ENCODE measurements at places on chromosomes 5 and 9.

DNA sequence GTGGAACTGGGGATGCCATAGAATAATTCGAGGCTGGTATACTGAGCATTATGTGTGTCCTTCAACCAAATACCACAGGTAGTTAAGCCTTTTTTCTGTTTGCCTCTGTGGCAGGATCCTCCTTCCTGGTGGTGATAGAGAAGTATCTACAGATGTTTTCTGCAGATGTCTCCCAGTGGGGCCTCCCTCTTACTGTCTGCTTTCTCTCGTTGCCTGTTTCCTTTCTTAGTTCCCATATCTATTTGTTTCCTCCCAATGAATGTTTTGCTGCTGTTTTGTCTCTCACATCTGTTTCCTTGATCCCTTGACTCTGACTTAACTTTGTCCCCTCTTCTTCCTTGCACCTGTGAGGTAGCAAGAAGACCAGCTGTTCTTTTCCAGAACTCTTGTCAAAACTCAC is 130.9 kb upstream of the NUDT12 start:
- no peak for DNase-seq

GRCh38 chr5:93622240-93622885 is 39.3 kb downstream of the NR2F1 start:
- peak; percentile 57 for DNase-seq

- DNase-seq, result peak; percentile 98
These were observed 84.1 kb downstream of the FEM1C start for GRCh38 chr5:115460472-115460871.

GRCh38 chr5:79225026-79225425 is 10.9 kb upstream of the JMY start:
- peak; percentile 68 for DNase-seq

GRCh38 chr5:26579712-26580111 is 458.7 kb downstream of the CDH9 start:
- no peak for DNase-seq

GRCh38 chr5:52148679-52149078 is 639.0 kb upstream of the ITGA1 start:
- DNase-seq, result no peak

DNA sequence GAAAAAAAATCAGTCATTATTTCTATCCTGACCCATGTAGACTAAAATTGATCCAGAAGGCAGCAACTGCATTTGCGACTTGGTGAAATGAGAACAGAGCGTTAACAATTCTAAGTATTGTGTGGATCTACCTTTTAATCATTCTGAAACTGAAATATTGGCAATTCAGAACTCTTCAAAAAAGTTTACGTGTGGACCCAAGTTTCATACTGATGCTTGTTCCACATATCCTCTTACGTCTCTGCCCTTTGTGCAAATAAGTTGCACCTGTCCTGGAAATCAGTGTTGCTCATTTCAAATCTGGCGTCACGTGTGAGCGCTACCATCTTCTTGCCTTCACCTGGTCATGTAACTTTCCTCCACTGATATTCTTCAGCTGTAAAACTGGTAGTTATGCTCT is 74.7 kb downstream of the NTRK2 start:
- no peak for DNase-seq

GRCh38 chr9:38053697-38054461 is 15.1 kb downstream of the SHB start:
- DNase-seq, result no peak

DNA sequence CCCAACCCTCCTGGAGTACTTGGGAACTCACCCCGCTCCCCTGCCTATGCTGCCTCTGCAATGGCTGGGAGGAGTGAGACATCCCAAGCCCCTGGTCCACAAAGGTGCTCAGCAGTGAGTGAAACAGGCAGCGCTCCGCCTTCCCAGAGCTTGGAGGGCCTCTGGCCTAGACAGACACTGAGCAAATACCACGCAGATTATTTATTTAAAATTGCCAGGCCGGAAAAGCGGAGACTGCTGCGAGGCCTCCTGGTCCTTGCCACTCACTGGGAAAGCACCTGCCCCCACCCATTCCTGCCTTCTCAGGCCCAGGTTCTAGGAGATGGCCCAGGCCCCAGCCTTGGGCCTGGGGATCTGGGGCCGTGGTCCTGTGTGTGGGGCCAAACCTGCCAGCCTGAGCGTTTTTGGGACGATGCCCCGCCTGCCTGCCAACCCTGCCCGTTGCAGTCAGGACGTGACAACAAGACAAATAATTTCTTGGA is 17.4 kb downstream of the FGF18 start:
- DNase-seq, result no peak

DNA sequence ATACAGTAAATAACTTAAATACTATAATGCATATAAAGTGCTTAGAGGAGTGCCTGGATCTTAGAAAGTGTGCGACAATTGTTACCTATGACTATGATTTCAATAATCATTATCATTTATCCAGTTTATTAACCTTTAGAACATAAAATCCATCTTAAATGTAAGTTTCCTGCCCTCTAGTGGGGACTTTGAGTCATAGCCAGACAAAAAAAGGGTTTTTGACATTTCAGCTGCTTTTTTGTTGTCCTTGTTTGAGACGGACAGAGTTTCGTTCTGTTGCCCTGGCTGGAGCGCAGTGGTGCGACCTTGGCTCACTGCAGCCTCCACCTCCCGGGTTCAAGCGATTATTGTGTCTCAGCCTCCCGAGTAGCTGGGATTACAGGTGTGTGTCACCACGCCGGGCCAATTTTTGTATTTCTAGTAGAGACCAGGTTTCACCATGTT is 9.7 kb upstream of the C9orf152 start:
- DNase-seq, result peak; percentile 65

- no peak for DNase-seq
These were observed 374.1 kb downstream of the DEPDC1B start for GRCh38 chr5:60325870-60326269.

DNA sequence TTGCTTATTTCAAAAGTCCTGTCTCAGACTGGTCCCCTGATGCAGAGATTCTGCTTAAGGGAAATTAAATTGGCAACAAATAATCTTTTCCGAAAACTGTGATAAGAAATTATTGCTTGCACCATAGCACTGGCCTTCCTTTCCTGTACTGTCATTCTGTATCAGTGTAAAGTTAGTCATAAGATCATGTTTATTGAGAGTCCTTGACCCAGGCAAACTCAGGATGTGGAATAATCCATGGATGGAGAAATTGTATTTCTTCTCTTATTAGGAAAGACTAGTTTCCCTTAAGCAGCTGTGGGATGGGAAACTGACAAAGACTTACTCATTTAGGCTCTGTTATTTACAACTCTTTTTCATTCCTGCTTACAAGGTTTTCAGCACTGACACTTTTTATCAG is 83.0 kb upstream of the RANBP6 start:
- peak; percentile 42 for DNase-seq

DNA sequence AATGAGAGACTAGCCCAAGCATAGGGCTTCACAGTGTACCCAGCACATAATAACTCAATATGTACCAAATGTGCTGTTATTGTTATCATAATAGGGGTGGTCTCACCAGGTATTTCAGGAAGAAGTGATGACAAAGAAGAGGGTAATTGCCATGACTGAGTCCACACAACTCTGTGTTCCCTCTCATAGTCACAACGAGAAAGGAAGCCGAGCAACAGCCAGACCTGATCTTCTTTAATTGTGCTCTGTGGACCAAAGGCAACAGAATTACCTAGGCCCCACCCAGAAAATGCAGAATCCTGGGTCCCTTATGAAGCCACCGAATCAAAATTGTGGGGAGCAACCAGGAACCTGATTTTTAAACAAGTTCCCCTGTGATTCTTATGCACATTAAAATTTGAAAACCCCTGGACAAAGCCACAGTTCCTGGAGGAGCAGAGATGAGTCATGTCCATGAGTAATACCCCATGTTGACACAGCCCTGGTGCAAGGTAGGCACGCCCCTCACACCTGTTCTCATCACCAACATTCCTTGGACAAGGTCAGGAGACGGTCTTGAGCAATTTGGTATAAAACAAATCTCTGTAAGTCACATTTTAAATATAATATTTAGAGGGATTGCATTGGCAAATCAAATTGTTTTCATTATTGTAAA is 5.2 kb downstream of the FGF1 start:
- DNase-seq, result peak; percentile 74

- no peak for DNase-seq
These were observed 124.2 kb downstream of the CDH6 start for GRCh38 chr5:31317665-31318064.

- DNase-seq, result peak; percentile 85
These were observed 28.7 kb downstream of the NEK6 start for GRCh38 chr9:124286292-124286931.

DNA sequence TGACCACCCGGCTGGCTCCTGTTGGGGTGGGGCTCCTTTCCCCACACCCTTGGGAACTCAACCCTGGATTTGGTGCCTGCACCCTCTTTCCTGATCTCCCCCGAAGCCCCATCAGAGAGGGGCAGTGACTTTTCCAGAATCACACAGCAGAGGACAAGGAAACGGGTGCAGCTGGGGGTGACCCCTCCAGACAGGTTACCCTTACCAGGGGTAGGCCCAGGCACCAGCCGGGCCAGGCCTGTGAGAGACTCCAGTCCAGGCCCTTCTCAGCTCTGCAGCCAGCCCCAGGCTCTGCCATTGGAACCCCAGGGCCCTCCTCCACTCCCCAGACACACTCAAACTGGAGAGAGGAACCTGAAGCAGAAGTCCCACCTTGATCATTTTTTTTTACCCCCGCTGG is 19.0 kb upstream of the PHYHD1 start:
- no peak for DNase-seq

DNA sequence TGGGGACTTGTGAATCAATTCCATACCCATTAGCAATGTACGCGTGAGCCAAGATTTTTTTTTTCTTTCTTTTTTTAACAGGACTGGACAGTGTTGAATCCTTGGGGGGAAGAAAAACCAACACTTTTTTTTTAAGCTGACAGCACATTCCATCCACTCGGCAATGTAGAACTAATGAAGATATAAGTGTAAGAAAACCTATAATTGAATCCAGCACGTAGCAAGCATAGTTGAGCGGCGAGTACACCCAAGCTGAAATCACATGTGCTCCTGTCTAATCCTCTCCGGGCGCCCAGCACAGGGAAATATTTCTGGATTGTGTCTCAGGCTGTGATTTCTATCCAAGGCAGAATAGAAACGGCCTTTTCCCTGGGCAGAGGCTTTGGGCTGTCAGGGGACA is 118.2 kb downstream of the BOD1 start:
- peak; percentile 78 for DNase-seq

GRCh38 chr9:105286098-105286497 is 41.6 kb downstream of the SLC44A1 start:
- no peak for DNase-seq

DNA sequence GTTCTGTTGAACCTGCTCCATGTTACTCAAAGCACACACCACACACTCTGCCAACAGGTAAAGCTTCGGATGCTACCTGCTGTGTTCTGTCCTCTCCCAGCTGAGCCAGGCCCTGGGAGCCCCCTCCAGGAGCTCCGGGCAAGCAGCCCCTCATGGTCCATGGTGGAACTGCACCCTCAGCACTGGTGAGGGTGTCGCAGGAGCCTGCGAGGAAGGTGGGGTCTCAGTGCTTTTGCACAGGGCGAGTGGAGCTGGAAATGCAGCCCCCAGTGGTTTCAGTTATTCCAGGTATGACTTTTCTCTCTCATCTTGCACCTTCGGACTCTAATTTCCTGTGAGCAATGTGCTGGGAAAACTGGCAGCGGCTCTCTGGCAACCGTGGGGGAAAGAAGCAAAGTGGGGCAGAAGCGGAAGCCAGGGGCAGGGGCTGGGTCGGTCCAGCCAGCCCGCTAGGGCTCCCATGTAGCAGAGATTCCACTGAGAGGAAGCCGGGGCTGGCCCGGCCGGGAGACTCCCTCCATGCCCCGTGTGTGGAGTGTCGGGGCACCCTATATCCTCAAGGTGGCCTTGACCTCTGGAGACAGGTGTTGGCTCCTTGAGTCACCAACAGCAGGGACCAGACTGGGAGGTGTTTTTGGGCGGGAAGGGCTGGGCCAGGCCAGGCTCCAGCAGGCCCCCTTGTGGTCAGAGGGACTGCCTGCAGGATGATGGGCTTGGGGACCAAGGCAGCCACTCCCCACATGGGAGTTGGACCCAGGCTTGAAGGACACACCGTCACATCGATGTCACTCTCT is 75.6 kb upstream of the PRSS3 start:
- no peak for DNase-seq
